ENCODE measurements at places on chromosomes 3 and 15. TPM values are rescaled to one million over a fixed set of nuclear protein-coding genes. Genes with fewer than 3 reads are reported as not detected.

Gene CD86
- total RNA-seq = 0.29 TPM

Gene CLRN1
- not detected for total RNA-seq

Gene DNAH1
- 8.7 TPM for total RNA-seq

Gene PLA2G4E
- total RNA-seq = not detected

Gene LMAN1L
- under 0.01 TPM for total RNA-seq

Gene LTF
- 0.72 TPM for total RNA-seq

Gene GALNT15
- 7.1 TPM for total RNA-seq

Gene FSIP1
- 3.6 TPM for total RNA-seq

All from osteoblast (primary cell).